Esophagus muscularis mucosa (tissue), 4 donors: ENCODE measurements at places on chromosomes 1 and 21.

GRCh38 chr1:231208980-231209379 is 32.0 kb upstream of the GNPAT start:
- H3K27ac ChIP-seq, result no peak overlapping the region
- DNase-seq, result no peak
- H3K4me1 ChIP-seq, result peaks cover 12% of the 10 kb centered on the region

DNA sequence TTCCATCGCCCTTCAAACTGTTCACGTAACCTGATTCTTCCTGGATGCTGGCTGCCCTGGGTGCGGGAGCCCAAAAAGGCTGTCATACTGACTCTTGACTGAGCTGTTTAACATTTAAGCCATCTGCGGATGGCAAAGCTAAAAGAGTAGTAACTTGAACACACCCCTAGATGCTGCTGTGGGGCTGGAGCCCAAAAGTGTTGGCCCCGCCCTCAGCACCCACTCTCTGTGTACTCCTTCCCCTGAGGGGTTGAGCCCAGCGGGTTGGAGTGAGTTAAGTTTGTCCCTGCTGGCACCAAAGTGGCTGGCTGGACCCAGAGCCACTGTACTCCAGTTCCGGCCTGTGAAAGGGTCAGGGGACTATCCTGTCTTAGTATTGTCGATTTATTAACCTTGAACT is 640.6 kb downstream of the PTPRU start:
- no peaks in the 10 kb centered on the region for H3K36me3 ChIP-seq
- H3K4me3 ChIP-seq, result no peak overlapping the region
- no peak overlapping the region for H3K27ac ChIP-seq
- H3K4me1 ChIP-seq, result no peaks in the 10 kb centered on the region
- peaks cover 4% of the 10 kb centered on the region for H3K27me3 ChIP-seq
- DNase-seq, result no peak

- peaks cover 81% of the 10 kb centered on the region for H3K4me1 ChIP-seq
- no peaks in the 10 kb centered on the region for H3K27me3 ChIP-seq
Observed at GRCh38 chr1:24748191-24749121, 3.2 kb downstream of the CLIC4 start.

DNA sequence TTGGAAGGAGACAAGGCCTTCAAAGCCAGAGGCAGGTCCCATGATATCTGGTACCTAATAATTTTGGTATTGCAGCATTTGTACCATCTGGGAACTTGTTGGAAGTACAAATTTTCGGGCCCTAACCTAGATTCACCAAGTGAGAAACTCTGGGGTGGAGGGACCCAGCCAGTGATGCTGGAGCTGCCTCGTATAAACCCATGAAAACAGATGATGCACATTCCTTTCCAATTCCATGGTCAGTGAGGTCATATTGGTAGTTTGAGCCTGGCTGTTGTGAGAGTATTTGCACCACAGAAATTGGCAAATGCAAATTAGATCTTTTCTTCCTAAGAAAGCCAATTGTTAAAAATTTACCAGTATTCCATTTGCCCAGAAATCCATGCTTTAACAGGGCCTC is 269.6 kb upstream of the PLXNA2 start:
- no peaks in the 10 kb centered on the region for H3K4me1 ChIP-seq
- no peak overlapping the region for H3K27ac ChIP-seq
- no peaks in the 10 kb centered on the region for H3K27me3 ChIP-seq
